Esophagus squamous epithelium (tissue), 5 donors: ENCODE measurements at places on chromosomes 7 and 10.

DNA sequence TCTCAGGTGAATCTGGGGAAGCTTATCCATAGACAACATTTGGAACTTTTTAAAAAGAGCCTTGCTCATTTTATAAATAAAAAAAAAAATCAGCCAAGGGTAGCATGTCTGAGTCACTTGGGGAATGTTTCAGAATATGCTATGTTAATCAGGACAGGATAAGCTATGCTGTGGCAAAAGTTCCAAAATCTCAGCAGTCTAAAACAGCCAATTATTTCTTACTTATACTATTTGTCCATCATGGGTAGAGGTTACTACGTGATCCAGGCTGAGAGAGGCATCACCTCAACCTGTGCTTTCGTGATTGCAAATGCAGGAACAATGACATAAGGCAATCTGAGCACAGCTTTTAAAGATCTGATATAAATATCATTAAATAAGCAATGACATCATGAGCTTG, 6.5 kb downstream of the SLC13A1 start:
- no peak for DNase-seq

DNA sequence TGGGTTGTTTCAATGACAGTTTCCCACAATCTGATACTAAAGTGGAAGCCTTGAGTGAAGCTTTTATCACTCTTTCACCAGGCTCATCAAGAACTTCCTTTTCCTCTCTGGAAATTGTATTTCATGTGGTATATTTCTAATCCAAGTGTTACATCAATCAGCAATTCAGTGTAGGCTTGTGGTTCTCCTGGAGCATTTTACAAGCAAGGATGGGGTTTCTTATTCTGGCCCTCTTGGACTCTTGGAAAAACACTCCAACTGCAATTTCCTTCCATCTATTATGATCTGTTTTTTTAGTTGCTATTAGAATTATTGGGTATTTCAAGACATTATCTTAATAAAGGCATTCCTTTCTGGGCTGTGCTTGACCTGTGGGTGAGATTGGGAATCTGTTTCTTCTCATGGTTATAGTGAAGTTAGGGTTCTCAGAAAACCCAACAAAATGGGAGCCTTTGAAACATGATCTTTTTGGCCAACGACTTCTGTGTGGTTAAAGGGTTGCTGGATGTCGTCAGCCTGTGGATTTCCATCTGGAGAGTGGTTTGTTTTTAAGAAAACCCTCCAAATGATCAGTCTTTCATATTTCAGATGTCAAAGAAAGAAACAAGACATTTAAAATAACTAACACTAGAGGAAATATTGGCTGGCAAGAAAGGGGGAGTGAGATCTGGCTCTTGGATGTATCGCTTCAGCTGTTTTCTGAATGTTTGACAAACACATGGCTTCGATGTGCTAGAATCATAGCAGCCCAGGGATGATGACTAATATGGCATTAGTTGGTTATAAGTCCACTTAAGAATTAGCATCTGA, 540.2 kb downstream of the LRMDA start:
- DNase-seq = no peak

- no peak for DNase-seq
These were observed 55.9 kb downstream of the FAM204A start for GRCh38 chr10:118286051-118286838.

- no peak for DNase-seq
These were observed 52.2 kb upstream of the INPP5A start for GRCh38 chr10:132485391-132485790.

DNA sequence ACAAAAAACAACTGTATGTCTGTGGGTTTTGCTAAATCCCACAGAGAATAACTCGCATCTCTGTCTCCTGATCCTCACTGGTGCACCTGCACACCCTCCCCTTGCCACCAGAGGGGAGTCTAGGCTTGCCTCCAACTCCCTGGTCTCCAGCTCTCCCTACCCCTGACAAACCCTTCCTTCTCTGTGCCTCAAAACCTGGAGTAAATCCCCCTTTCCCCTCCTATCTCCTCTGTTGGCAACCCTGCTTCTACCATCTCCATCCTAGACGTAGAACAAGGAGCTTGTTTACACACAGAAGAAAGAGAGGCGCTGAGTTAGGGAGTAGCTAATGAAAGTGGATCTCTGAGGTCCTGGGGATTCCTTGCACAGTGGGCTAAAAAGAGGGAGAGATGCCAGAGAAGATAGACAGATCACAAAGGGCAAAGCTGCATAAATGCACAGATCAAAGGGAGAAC, 6.0 kb downstream of the MBLAC1 start:
- no peak for DNase-seq

GRCh38 chr10:76357726-76358415, 926.4 kb downstream of the LRMDA start:
- DNase-seq = no peak

GRCh38 chr10:106992055-106992454, 172.5 kb downstream of the SORCS1 start:
- no peak for DNase-seq

- DNase-seq = no peak
These were observed 186.0 kb upstream of the TCF7L2 start for GRCh38 chr10:112763916-112764520.

DNA sequence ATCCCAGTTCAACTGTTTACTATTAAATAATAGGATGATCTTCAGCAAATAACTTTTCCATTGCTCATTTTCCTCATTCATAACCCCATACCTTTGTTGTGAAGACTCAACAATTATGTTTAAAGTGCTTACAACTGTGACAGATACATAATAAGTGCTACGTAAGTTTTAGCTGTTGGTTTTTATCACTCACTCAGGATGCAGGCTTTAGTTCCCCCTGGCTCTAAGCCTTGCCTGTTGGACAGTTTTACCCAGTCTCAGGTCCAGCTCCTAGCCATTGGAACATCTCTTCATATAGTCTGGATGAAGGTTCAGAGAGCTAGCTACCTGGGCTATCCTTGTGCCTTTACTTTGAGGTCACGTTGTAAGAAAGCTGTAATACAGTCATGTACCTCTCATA, 353.2 kb downstream of the CRPPA start:
- DNase-seq = no peak

- no peak for DNase-seq
These were observed 188.6 kb downstream of the ELFN1 start for GRCh38 chr7:1858435-1859265.

DNA sequence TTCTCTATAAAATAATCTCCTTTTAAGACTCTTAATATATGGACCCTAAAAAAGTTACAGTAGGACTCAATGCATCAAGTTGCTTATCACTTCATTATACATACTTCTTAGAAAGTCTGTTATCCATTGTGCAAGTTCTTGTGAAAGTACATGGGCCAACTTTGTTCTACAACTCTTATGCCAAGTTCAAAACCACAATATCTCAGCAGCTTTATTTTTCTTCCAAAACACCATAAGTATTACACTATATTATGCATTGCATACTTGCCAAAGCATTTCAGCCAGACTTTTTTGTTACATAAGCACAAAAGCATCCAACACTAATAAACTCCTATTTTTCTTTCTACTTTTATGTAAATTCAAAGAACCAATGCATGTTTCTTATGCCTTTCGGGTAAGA, 94.4 kb downstream of the AHR start:
- DNase-seq = no peak

- no peak for DNase-seq
These were observed 32.5 kb upstream of the ADAM12 start for GRCh38 chr10:126420567-126421300.

GRCh38 chr7:44633254-44634186, 27.1 kb downstream of the OGDH start:
- DNase-seq = no peak
